ENCODE measurements at places on chromosomes 3 and 15. TPM values are rescaled to one million over a fixed set of nuclear protein-coding genes. Genes with fewer than 3 reads are reported as not detected.
A peak's percentile ranks its signal among the peaks of the same experiment; 100 is the strongest.

DNA sequence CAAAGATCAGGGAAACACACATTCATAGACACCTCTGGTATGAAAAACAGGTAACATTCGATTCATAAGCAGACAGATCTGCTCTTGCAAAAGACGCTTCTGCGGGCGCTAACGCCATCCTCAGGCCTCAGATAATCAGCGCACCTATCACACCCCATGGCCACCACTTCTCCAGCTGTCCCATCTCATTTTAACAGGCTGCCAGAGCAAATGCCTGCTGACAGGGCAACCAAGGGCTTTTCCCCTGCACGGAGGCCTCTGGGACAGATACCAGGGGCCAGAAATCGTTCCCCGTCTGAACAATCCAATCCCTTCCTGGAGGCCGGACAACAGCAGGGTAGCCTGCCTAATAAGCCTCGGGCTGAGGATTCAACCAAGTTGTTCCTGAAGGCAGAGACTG, 15.2 kb downstream of the ABCC5 start:
- no peak overlapping the region for H3K27ac ChIP-seq
- no peak overlapping the region for H3K4me3 ChIP-seq
- no peak for DNase-seq
- peaks cover 12% of the 10 kb centered on the region for H3K4me1 ChIP-seq
- H3K36me3 ChIP-seq = no peaks in the 10 kb centered on the region
- no peaks in the 10 kb centered on the region for H3K27me3 ChIP-seq

TMC3 gene
- not detected for total RNA-seq

DNA sequence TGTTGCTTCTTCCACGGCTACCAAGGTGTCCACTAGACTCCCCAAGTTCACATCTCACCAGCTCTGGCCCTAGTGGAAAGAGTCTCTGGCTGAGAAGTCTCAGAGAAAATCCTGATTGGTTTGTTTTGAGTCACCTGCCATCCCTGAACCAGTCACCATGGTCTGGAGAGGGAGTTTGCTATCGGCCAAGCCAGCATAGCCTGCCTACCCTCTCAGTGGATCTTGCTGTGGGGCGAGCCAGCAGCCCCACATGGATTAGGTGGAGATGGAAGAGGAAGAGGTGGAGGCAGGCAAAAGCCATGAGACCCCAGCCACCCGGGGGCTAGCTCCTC, 48.1 kb upstream of the FLNB start:
- H3K36me3 ChIP-seq = no peaks in the 10 kb centered on the region
- DNase-seq = no peak
- peaks cover 10% of the 10 kb centered on the region for H3K4me1 ChIP-seq

MYO9A gene
- total RNA-seq = 21.8 TPM

DNA sequence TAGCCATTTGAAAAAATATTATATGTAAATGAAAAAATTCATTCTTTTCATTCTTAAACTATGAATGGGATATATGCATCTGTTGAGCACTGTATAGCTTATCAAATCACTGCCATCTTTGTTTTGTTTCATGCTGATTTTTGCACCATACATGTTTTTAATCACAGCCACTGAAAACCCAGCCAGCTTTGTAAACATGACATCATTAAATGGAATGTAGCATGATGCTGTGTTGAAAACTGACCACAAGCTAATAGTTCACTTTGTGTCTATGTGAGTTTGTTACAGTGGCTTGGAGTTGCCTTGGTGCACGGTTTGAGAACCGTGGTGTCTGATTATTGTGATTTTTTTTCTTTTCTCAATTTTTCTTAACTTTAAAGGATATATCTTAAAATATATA, 75.7 kb downstream of the GMPS start:
- H3K27me3 ChIP-seq = no peaks in the 10 kb centered on the region
- H3K27ac ChIP-seq = no peak overlapping the region
- H3K36me3 ChIP-seq = peaks cover 9% of the 10 kb centered on the region
- no peak for DNase-seq
- H3K4me1 ChIP-seq = no peaks in the 10 kb centered on the region

AADACL2 gene
- total RNA-seq = not detected

SERP1 gene
- total RNA-seq = 79.9 TPM

GRCh38 chr15:34339946-34340345, 2.4 kb upstream of the SLC12A6 start:
- H3K36me3 ChIP-seq = peaks cover 27% of the 10 kb centered on the region
- no peak overlapping the region for H3K4me3 ChIP-seq
- H3K27me3 ChIP-seq = no peaks in the 10 kb centered on the region
- H3K27ac ChIP-seq = no peak overlapping the region
- DNase-seq = no peak
- H3K4me1 ChIP-seq = peaks cover 42% of the 10 kb centered on the region

GRCh38 chr15:70763120-70763949, at the start of gene UACA:
Gene UACA (minus strand): TSS chr15:70763558. CDS start chr15:70763407, 151 bp downstream.
- H3K36me3 ChIP-seq = no peaks in the 10 kb centered on the region
- H3K27me3 ChIP-seq = peaks cover 46% of the 10 kb centered on the region
- peak within 1 kb of the TSS; percentile 79 for H3K4me3 ChIP-seq
- peak within 1 kb of the TSS; percentile 78 for H3K27ac ChIP-seq
- peak; percentile 85 for DNase-seq

ISL2 gene
- total RNA-seq = 0.54 TPM

TPRG1 gene
- total RNA-seq = 1.7 TPM

- H3K4me3 ChIP-seq = no peak overlapping the region
- H3K4me1 ChIP-seq = peaks cover 7% of the 10 kb centered on the region
- peaks cover 3% of the 10 kb centered on the region for H3K36me3 ChIP-seq
- no peaks in the 10 kb centered on the region for H3K27me3 ChIP-seq
- H3K27ac ChIP-seq = no peak overlapping the region
- no peak for DNase-seq
These were observed 130.6 kb upstream of the BCL6 start for GRCh38 chr3:187875863-187876262.

- H3K4me1 ChIP-seq = no peaks in the 10 kb centered on the region
- H3K27ac ChIP-seq = no peak overlapping the region
- H3K36me3 ChIP-seq = no peaks in the 10 kb centered on the region
These were observed 52.8 kb upstream of the GRM7 start for GRCh38 chr3:6807967-6808588.

- no peak overlapping the region for H3K27ac ChIP-seq
- DNase-seq = no peak
- H3K4me1 ChIP-seq = peaks cover 37% of the 10 kb centered on the region
- H3K4me3 ChIP-seq = no peak overlapping the region
These were observed 32.5 kb downstream of the BCL2L10 start for GRCh38 chr15:52080031-52080430.

- peaks cover 2% of the 10 kb centered on the region for H3K4me1 ChIP-seq
- H3K27ac ChIP-seq = no peak overlapping the region
- DNase-seq = no peak
These were observed 25.7 kb downstream of the AMOTL2 start for GRCh38 chr3:134348524-134348923.

DNA sequence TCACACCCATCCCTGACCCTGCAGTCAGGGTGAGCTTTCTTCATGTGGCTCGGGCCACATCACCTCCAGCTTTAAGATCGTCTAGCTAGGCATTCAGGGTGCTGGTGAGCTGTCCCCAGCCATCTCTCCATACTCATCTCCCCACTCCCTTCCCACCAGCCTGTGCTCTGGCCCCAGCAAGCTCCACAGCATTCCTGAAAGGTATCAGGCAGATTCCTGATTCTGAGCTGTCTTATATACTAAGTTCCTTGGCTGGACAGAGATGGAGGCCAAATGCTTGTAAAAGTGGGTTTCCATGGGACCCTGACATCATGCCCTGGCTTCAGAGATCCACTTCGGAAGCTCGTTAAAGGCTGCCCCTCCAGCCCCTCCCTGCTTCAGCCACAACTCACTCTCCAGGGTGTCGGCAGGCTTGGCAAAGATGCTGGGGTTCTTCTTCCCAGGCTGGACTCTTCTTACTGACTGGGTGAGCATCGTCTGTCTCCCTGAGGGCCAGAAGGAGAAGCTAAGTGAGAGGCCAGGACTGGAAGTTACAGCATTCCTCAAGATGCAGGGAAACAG, 3.9 kb downstream of the CILP start:
- H3K27ac ChIP-seq = no peak overlapping the region
- H3K36me3 ChIP-seq = no peaks in the 10 kb centered on the region
- H3K4me3 ChIP-seq = no peak overlapping the region
- H3K27me3 ChIP-seq = no peaks in the 10 kb centered on the region
- no peak for DNase-seq

DNA sequence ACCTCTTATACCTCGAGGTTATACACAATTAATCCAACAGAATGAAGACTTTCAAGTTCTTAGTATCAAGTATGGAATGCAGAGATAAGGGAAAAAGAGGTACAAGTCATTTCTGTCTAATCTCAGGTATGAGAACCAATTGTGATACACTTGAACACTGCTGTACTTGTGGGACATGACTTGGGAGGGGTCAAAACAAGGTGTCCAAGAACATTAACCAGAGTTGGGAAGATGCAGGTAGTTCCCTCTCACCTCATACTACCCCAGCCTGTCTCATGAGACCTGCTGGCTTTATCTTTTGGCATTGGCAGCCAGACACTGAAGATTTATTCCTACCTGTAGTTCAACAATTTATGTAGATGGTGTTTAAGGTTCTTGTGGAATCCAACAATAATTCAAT, 209.7 kb downstream of the NR1D2 start:
- H3K36me3 ChIP-seq = no peaks in the 10 kb centered on the region
- H3K27me3 ChIP-seq = no peaks in the 10 kb centered on the region

SEMA3F gene
- total RNA-seq = not detected

SERINC4 gene
- 0.50 TPM for total RNA-seq

GRCh38 chr3:195031574-195032003, 239.4 kb downstream of the XXYLT1 start:
- no peaks in the 10 kb centered on the region for H3K27me3 ChIP-seq
- DNase-seq = no peak
- no peak overlapping the region for H3K27ac ChIP-seq
- no peak overlapping the region for H3K4me3 ChIP-seq

GRCh38 chr3:156745766-156746165, 71.4 kb downstream of the TIPARP start:
- H3K4me3 ChIP-seq = no peak overlapping the region
- no peak for DNase-seq
- H3K27ac ChIP-seq = no peak overlapping the region
- H3K4me1 ChIP-seq = no peaks in the 10 kb centered on the region
- H3K36me3 ChIP-seq = peaks cover 12% of the 10 kb centered on the region

LEKR1 gene
- 0.47 TPM for total RNA-seq

- H3K4me3 ChIP-seq = no peak overlapping the region
- H3K4me1 ChIP-seq = no peaks in the 10 kb centered on the region
- no peak overlapping the region for H3K27ac ChIP-seq
- H3K36me3 ChIP-seq = no peaks in the 10 kb centered on the region
These were observed 323.8 kb upstream of the DNAJC19 start for GRCh38 chr3:181313335-181313734.

DNA sequence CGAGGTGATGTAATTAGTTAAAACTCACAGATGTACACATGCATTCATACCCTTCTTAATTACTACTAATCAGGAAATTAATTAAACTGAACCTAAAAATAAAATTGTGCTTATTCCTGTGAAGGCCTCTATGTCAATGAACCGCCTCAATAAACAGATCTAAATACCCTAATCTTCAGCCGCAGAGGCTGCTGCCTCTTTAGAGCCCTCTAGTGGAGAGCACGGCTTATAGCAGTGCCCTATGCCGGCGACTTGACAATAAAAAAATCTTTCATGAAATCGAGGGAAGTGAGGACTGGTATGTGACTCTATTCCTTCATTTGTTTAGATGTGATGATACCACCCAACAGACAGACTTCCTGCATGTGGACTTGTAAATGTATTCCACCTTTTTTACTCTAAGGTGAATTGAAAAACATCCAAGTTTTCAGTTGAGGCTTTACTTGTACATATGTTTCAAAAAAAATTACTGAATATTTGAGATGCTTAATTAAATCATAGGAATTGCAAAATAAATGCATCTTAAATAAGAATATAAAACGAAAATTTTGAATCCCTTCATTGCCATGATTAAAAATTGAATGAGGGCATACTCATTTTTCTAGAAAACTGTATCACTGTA, 8.3 kb upstream of the EPHA3 start:
- peak; percentile 54 for DNase-seq
- H3K4me1 ChIP-seq = no peaks in the 10 kb centered on the region
- no peaks in the 10 kb centered on the region for H3K27me3 ChIP-seq

DNA sequence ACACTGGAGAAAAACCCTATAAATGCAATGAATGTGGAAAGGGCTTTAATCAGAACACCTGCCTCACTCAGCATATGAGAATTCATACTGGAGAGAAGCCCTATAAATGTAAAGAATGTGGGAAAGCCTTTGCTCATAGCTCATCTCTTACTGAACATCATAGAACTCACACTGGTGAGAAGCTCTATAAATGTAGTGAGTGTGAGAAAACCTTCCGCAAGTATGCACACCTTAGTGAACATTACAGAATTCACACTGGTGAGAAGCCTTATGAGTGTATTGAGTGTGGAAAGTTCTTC, 7.4 kb upstream of the ZNF501 start:
- H3K27me3 ChIP-seq = no peaks in the 10 kb centered on the region
- no peak overlapping the region for H3K27ac ChIP-seq
- peaks cover 48% of the 10 kb centered on the region for H3K36me3 ChIP-seq
- no peaks in the 10 kb centered on the region for H3K4me1 ChIP-seq
- no peak for DNase-seq
- no peak overlapping the region for H3K4me3 ChIP-seq

Data from activated CD4-positive, alpha-beta T cell treated with anti-CD3 and anti-CD28 coated beads, Interleukin-2, amount 10 ng/mL, durations not matched to agents 7 days and 5 days (primary cell).